ENCODE measurements at places on chromosomes 2 and 18.

- DNase-seq = no peak
Observed at GRCh38 chr2:100004959-100005387, 137.4 kb downstream of the AFF3 start.

- no peak for DNase-seq
Observed at GRCh38 chr2:219401606-219402005, 13.9 kb upstream of the DNPEP start.

DNA sequence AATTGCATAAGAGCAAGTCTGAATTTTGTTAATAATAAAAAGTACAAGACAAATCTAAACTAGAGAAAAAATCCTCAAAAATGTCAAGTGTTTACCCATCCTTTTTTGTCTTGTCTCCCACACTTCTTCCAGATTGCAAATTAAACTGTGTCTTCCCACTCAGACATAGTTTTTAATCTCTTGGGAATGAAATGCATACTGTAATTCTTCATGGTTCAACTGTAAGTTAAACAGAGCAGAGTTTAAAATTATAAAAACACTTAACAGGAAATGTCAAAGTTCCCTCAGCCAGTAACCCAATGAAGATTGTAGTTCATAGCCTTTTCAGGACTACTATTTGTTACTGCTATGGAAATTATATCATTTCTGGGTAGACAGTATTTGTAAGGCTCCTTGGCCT is 171.8 kb downstream of the UBE2E3 start:
- DNase-seq = no peak

- DNase-seq = no peak
Observed at GRCh38 chr2:30867385-30867784, 60.1 kb upstream of the CAPN13 start.

GRCh38 chr2:75155115-75155514 is 44.2 kb downstream of the TACR1 start:
- no peak for DNase-seq
